ENCODE measurements at places on chromosomes 11 and 22.

- DNase-seq = no peak
These were observed 67.5 kb downstream of the PRR5L start for GRCh38 chr11:36363361-36364268.

GRCh38 chr11:13983081-13983751, 20.7 kb downstream of the SPON1 start:
- no peak for DNase-seq

GRCh38 chr11:16028419-16028818, 327.9 kb downstream of the SOX6 start:
- DNase-seq = no peak

GRCh38 chr11:74225565-74225964, 54.5 kb downstream of the PPME1 start:
- no peak for DNase-seq

- DNase-seq = no peak
These were observed 347.2 kb upstream of the B3GAT1 start for GRCh38 chr11:134759274-134759673.
